Aorta (tissue), 5 donors: ENCODE measurements at places on chromosomes 1 and 21. TPM values are rescaled to one million over a fixed set of nuclear protein-coding genes. Genes with fewer than 3 reads are reported as not detected.

DNA sequence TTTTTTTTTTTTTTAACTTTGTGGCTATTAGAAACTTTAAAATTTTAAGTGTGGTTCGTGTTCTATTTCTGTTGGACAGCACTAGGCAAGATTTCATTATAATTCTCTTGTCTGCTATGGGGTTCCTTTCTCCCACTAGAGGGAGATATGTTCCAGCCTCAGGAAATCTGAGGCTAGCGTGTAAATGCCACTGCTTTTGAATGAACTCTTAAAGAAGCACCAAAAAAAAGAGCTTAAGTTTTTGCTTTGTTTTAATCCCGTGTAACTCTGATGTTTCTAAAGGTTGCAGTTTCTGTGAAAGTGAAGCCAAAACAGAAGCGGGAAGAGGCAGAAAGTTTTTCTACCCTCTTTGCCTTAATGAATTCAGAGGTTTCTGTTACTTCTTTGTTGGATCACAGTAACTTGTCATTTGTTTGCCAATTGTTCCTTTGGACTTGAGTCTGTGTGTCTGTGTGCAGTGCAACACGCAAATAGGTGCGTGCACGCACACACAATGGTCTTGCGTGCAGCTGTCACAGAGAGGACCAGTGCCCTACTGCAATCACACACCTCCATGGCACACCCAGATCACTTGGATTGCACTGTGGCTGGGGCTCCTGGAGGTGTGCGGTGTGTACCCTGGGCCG lies 32.3 kb downstream of the HHAT start:
- DNase-seq: no peak

- DNase-seq: no peak
These were observed 286.0 kb downstream of the PLA2G4A start for GRCh38 chr1:187114792-187115191.

- no peak for DNase-seq
These were observed 7.5 kb downstream of the HPCAL4 start for GRCh38 chr1:39683591-39684312.

DNA sequence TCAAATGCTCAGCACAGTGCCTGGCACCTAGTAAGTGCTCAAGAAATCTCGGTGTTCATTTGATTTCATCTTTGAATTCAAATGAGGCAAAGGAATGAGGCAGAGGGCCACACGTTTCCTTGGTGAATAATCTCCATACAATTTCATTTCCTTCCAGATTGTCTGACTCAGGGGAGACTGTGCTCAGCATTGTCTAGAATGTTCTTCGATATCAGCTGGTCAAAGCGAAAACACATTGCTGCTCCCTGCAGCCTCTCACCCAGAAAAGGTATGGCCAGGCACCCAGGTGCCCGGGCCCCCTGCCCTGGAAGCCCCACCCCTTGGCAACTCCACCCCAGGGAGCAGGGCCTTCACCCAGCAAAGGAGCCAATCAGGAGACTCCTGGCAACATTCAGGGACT lies 55.8 kb downstream of the FBXO2 start:
- no peak for DNase-seq

DNA sequence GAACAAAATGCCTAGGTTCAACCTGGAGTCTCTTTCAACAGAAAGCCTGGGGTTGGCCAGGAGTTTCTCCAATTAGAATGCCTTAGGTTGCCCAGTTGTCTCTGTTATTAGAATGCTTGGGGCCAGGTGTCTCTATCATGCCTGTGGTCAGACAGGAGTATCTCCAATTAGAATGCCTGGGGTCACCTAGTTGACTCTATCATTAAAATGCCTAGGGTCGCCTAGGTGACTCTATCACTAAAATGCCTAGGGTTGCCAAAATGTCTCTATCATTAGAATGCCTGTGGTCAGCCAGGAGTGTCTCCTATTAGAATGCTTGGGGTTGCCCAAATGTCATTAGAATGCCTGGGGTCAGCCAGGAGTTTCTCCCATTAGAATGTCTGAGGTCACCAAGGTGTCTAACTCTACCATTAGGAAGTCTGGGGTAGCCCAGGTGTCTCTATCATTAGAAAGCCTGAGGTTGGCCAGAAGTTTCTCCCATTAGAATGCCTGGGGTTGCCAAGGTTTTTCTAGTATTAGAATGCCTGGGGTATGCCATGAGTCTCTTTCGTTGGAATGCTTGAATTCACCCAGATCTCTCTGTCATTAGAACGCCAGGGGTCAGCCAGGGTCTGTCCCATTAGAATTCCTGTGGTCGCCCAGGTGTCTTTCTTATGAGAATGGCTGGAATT lies 57.9 kb downstream of the RNF187 start:
- DNase-seq: no peak

CCDC17 gene
- not detected for polyA plus RNA-seq

CELA3B gene
- polyA plus RNA-seq: 7.5 TPM
